PC-9 (cell line): ENCODE measurements at places on chromosomes 12 and 14.

- H3K36me3 ChIP-seq, result no peaks in the 10 kb centered on the region
- no peak for DNase-seq
- no peak overlapping the region for H3K27ac ChIP-seq
- H3K4me3 ChIP-seq, result no peak overlapping the region
- no peaks in the 10 kb centered on the region for H3K4me1 ChIP-seq
- H3K27me3 ChIP-seq, result no peaks in the 10 kb centered on the region
Measured at GRCh38 chr12:5318874-5319273, 113.0 kb upstream of the NTF3 start.

GRCh38 chr14:57068511-57068910 is 200.2 kb downstream of the EXOC5 start:
- DNase-seq, result no peak
- no peak overlapping the region for H3K27ac ChIP-seq
- H3K4me1 ChIP-seq, result no peaks in the 10 kb centered on the region
- no peak overlapping the region for H3K4me3 ChIP-seq
- H3K36me3 ChIP-seq, result no peaks in the 10 kb centered on the region

GRCh38 chr12:45498645-45499044 is 230.9 kb upstream of the ARID2 start:
- H3K27ac ChIP-seq, result no peak overlapping the region
- no peaks in the 10 kb centered on the region for H3K4me1 ChIP-seq
- H3K4me3 ChIP-seq, result no peak overlapping the region
- H3K36me3 ChIP-seq, result no peaks in the 10 kb centered on the region

GRCh38 chr12:87074781-87075180 is 818.6 kb upstream of the MGAT4C start:
- H3K4me3 ChIP-seq, result no peak overlapping the region
- H3K36me3 ChIP-seq, result no peaks in the 10 kb centered on the region
- no peaks in the 10 kb centered on the region for H3K4me1 ChIP-seq
